GM10248 (cell line): ENCODE measurements at places on chromosomes 3 and 15.

DNA sequence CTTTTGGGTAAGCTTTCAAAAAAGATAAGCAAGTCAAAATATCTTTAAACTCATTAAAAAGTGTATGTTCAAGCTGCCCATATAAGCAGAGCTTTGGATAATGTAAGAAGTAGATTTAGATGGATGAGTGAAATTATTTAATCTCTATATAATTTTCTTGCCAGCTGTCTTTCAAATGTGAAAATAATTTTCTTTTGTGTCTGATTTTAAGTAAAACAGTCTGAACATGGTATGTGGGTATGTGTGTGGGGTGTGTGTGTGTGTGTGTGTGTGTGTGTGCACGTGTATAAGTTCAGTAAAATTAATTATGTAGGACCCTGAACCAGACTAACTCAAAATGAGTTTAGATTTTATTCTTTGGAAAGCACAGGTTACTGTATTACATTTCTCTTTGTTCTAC, 155.2 kb upstream of the CGNL1 start:
- DNase-seq = no peak

DNA sequence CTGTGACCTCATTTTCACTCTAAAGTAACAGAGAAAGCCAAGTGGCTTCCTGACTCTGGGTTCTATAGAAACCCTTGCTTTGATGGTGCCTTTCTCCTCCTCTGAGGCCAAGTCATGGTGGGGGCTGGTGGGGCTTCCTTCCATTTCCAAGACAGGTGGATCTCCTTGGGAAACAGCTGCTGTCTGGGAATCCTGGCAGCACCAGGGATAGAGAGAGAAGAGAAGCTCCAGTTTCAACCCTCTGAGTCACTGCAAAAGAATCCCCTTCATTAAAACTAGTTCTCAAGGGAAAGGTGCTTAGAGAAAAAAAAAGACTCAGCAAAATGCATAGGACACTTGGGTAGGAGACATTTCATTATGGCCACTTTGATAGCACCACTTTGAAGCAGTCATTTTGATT, 614.4 kb downstream of the FHIT start:
- no peak for DNase-seq

DNA sequence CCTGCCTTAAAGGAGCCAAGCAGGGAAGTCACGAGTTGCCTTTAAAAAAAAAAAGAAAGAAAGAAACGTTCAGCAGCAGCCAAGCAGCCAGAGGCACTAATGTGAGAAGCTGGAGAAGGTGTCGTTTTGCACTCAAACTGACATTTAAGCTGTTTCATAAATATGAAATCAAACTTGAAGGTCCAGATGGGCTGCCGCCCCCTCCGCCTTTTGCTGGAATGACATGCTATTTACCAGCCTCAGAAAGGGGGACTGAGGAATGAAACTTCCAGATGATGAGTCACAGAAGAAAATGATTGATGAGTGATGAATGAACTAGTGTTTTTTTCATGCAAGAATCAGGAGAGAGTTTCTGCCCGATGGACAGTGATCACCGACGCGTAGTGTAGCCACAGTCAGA, 396.8 kb downstream of the IGSF11 start:
- no peak for DNase-seq

DNA sequence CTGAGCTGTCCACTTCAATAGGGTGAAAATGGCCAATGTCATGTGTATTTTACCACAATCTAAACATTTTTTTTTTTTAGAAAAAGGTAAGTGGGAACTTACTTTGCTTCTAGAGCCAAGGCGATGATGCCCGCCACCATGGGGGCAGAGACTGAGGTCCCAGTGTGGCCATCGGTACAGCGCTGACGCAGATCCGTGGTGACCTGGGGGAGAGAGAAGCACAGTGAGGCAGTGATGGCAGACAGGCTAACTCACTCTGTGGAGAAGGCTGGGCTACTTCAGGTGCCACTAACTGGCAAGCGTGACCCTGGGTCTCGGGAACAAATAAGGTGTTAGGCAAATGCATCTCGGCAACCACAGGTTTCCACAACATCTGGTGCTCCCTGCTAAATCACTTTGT, 94.3 kb upstream of the SNRPA1 start:
- DNase-seq = no peak

- DNase-seq = no peak
These were observed 268.5 kb downstream of the PLCL2 start for GRCh38 chr3:17153209-17153608.

DNA sequence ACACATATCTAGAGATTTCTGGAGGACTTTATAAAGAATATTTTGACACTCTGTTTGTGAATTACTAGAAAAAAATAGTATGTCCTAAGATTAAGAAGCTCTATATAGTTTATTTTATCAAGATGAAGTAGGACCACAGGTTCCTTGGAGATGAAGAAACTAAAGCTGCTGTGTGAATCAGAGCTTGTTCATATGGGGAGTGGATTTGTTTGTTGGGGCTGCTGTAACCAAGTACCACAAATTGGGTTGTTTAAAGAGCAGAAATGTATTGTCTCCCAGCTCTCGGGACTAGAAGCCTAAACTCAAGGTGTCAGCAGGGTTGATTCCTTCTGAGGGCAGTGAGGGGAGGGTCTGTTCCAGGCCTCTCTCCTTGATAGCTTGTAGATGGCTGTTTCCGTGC, 270.6 kb upstream of the UMPS start:
- no peak for DNase-seq

DNA sequence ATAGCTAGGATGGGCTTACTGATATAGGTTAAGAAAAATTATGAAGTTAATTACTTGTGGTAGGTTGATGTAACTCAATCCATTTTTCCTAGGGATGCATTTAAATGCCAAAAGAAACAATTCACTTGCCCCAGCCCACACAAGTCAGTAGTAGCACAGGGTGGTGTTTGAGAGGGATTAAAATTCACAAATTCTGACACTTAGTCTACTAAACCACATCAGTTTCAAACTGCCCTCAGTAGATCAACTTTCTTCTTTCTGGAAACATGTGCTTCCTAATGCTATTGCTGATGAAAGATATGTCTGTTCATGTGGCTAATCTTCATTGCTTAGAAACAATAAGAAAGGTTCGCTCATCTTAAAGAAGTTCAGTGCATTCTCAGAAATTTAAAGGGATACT, 160.6 kb downstream of the EPHA3 start:
- DNase-seq = no peak

DNA sequence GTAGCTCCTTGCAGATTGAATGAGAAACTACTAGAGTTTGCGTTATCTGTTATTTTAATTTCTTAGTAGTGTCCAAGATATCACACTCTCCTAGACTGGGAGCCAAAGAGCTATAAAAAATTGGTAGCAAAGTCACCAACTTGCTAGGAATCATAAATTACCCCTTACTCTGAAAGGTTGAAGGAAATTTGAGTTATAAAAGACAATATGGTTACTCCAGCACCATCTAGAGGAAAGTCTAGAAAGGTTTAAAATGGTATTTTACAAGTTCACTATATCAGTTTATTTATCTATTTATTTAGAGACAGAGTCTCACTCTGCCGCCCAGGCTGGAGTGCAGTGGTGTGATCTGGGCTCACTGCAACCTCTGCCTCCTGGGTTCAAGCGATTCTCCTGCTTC, 121.6 kb downstream of the RBPMS2 start:
- DNase-seq = no peak

- DNase-seq = no peak
These were observed 1.2 kb downstream of the ZBTB11 start for GRCh38 chr3:101675709-101676215.

DNA sequence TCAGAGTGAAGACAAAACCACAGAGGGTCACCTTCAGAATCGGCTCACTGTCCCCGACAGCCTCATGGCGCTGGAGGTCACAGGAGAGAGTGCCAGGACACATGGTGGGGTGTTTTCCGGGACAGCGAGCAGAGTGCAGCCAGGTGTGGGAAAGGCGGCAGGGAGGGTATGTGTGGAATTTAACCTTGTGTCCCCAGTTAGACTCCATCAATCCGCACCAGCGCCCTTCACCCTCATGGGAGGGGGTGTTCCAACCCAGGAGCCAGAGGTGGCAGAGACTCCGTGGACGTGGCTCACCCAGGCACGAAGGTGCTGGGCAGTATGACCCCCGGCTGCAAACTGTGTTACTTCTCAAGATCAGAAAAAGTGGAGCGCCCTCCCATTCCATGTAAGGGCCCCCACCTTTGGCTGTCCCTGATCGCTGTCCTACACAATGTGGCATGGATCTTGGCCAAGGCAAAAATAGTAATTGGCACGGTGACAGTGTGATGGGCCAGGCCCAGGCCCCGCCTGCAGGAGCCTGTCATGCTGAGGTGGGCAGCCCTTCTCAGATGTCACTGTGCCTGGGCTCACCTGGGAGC, 190.3 kb downstream of the XXYLT1 start:
- no peak for DNase-seq

DNA sequence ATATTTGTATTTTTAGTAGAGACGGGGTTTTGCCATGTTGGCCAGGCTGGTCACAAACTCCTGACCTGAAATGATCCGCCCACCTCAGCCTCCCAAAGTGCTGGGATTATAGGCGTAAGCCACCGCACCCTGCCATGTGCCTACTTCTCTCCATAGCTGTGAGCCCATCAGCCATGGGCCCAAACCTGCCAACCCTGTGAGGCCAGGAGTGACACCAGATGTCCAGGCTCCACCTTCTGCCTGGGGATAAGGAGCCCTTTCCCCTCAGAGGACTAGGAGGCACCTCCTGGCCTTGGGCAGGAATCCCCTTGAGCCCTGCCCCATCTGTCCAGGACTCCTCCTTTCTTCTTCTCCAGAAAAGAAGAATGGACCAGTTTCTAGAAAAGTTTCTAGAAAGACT, 14.2 kb upstream of the RFT1 start:
- DNase-seq = no peak

- no peak for DNase-seq
These were observed 805.3 kb upstream of the LMCD1 start for GRCh38 chr3:7696320-7696719.

- no peak for DNase-seq
These were observed 336.8 kb downstream of the PLCL2 start for GRCh38 chr3:17221529-17221928.

- no peak for DNase-seq
These were observed 222.8 kb downstream of the PTPRG start for GRCh38 chr3:61783993-61784718.

DNA sequence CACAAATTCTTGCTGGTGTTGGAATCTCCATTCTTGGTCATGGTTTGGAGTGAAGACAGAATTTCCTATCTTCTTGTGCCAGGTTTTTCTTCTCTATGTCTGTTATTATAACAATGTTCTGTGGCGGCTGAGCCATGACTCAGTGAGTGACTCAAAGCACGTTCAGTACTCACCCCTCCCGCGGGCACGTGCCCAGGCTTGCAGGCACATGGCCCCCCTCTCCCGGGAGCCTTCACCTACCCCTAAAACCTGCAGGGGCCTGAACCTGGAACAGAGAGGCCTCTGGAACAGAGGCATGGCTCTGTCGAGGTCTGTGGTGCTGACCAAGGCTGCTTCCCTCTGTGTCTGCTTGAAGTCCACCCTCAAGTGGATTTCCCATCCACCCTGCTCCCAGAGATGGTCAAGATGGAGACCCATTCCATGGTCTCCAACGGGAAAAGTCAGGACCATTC, 27.6 kb downstream of the PLXNB1 start:
- no peak for DNase-seq

DNA sequence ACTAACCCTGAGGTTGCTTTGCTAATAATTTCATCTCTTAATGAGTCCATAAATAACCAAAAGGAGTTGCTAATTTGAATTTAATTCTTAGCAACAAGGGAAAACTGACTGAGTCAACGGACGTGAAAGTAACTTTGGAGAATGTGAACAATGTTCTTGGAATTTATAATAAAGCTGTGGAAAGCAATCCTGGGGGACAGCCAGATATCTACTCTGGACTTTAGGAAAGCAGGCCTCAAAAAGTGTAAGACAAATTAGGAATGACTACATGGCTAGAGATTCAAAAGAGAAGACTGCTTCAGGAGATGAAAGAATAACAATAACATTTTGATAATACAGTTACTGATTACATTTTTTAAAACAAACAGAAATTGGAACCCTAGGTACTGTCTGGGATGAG, 318.4 kb upstream of the COL8A1 start:
- no peak for DNase-seq

- no peak for DNase-seq
These were observed 31.1 kb downstream of the SLC28A1 start for GRCh38 chr15:84915606-84915958.

- no peak for DNase-seq
These were observed 259.2 kb upstream of the TLE3 start for GRCh38 chr15:70356919-70357318.

DNA sequence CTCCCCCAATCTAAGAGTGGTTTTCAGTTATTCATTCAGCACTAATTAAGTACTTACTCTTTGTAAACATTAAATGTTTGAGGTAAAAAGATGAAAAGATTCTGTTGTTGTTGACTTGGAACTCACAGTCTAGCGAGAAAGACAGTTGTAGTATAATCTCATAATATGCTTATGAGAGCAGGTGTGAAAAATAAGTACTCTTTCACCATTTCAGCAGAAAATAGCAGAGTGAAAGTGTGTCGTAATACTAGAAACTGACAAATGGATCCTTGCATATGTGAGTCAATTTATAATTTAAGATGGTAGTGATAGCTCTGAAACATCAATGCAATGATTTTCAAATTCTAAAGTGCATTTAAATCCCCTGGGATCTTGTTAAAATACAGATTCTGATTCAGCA, 618.8 kb upstream of the CCDC54 start:
- DNase-seq = no peak

GRCh38 chr3:123478314-123478713, 29.4 kb upstream of the ADCY5 start:
- DNase-seq = no peak

- DNase-seq = no peak
These were observed 8.6 kb upstream of the SST start for GRCh38 chr3:187678726-187679268.
